D341Med (cell line): ENCODE measurements at places on chromosomes 5 and 9.

DNA sequence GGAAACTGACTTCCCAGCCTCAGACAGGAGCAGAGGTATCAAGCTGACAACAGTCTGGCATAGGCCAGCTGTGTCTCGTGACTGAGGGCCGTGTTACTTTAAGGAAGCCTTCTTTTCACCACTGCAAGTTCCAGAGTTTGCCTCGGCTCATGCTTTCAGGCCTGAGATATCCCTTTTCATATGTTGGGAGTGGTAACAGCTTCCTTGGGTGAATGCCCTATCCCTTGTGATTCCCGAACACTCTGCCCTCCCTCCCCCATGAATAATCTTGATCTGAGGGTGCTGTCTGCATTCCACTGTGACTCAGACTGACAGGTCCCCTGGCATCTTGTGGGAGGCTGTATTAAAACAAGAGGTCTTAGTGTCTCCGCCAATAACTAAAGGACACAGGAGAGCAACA is 49.7 kb upstream of the ARL15 start:
- DNase-seq: no peak

GRCh38 chr9:21764846-21765245 is 37.6 kb upstream of the MTAP start:
- no peak for DNase-seq

DNA sequence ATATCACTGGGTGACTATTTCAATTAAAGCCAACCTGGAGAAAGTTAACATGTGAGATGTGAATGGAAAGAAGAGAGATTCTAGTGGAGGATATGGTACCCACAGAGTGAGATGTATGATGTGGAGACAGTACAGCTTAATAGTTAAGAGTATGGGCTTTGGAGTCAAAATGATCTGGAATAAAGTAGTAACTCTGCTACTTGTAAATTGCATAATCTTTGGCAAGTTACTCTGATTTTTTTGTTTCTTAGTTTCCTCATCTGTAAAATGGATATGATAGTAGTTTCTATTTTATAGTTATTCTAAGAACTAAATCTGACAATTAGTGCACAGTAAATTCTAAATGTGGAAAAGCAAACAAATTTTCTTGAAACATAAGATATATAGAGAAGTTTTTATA is 79.2 kb downstream of the ISOC1 start:
- DNase-seq: no peak

- DNase-seq: no peak
Measured at GRCh38 chr9:113705928-113706519, 170.1 kb upstream of the ZNF618 start.

DNA sequence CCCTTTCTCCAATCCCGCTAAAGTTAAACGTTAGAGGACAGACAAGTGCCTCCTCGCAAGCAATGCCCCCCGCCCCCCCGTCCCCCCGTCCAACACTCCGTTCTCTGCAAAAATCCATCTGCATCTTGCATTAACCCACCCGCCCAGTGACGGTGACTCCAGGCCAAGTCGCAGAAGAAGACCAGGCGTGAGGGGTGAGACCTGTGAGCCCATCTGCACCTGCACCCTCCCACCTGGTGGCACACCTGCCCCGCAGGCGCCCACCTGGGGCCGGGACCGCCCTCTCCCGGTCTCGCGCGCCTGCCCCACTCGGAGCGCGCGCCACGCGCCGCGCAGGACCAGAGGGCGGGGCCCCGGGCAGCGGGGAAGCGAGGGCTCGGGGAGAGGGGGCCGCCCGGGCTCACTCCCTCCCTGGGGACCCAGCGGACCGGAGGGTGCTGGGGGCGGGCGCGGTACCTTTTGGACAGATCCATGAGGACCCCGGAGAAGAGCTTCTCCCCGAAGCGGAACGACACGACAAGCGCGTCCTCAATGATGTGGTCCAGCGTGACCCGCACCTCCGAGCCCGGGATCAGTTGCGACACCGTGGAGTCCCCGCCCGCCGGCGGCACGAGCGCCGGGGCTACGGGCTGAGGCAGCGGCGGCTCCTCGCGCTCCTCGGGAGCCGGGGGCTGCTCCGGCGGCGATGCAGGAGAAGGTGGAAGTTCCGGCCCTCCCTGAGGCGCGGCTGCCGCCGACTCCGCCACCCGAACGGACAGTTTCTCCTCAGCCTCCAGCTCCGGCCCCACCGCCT is 705 bp downstream of the PWWP2A start:
- peak; percentile 79 for DNase-seq

- peak; percentile 93 for DNase-seq
Measured at GRCh38 chr5:80959768-80960442, at the start of gene RASGRF2. RASGRF2 (plus strand) TSS chr5:80960363; CDS start chr5:80960739, 376 bp downstream.

- DNase-seq: no peak
Measured at GRCh38 chr5:53397141-53397757, 83.2 kb upstream of the FST start.

DNA sequence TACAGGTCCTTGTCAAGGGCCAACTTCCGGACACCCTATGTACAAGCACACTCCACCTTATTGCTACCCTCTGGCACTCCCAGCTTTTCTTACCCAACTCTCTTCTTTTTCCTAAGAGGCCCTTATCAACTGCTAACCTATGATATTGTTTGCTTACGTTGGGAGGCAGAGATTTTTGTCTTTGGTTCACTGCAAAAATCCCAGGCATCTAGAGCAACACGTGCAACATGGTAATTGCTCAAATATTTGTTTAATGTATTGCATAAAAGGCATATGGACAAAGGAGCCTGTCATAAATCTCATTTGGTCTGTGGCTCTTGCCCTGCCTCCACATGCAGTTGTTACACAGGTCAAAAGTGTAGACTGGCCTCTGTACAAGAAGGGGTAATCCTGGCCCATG is 35.8 kb upstream of the ATP10B start:
- DNase-seq: no peak

- no peak for DNase-seq
Measured at GRCh38 chr9:69134412-69134811, 39.7 kb upstream of the TJP2 start.

GRCh38 chr5:54171645-54172384 is 138.6 kb downstream of the ARL15 start:
- no peak for DNase-seq

- DNase-seq: no peak
Measured at GRCh38 chr9:16429671-16430070, 440.8 kb downstream of the BNC2 start.
